ENCODE measurements at places on chromosomes 12 and 14.

- no peak for DNase-seq
Measured at GRCh38 chr12:3035815-3036702, 41.1 kb upstream of the TSPAN9 start.

GRCh38 chr12:124309744-124310143 is 14.9 kb downstream of the RFLNA start:
- no peak for DNase-seq

DNA sequence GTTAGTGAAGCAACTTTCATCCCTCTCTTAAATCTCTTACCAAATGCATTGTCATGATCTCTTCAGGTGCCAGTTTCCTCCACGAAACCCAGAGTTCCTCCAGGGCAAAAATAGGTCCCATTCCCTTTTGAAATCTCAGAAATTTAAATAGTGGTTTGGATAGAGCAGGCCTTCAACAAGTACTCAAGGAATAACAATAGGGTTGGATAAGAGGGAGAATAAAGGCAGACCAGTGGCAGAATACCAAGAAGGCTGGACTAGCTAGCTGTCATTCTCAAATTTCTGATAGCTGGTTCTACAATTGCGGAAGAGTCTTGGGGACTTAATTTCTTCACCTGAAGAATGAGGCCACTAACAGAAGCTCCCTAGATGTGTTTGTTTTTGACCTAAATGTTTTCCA is 62.5 kb downstream of the PKP2 start:
- DNase-seq, result no peak

DNA sequence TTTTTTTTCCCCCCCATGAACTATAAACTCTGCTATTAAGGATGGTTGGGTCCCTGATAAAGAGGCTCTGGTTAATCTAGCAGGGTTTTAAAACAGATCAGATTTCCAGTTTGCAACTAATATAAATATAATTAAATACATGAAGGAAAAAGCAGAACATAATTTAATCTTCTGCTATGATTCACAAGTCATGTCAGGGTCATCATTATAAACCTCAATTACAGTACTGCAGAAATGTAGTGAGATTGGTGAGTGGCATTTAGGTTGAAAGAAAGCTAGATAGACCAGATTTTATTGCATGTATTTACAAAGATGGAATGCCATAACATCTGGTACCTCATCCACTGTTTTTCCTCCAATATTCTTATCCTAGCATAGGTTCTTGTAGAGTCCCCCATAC is 14.5 kb upstream of the RASSF8 start:
- DNase-seq, result no peak

DNA sequence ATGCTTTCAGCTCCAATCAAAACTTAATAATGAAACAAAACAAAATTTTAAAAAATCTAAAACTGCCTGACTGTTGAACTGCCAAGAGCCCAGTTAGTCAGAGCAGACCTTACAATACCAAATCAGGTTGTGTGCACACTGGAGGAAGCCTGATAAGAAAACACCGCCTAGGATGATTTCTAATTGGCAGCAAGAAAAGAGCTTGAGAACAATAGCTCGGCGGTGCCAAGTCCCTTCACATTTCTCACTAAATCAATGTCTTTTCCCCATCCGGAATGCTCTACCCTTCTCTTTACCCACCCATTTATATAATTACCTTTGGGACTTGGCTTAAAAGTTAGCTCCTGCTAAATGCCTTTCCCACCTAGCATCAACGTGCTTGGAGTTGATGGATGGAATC is 256.7 kb downstream of the C12orf75 start:
- no peak for DNase-seq

- no peak for DNase-seq
Measured at GRCh38 chr14:32940711-32941667, 2.3 kb downstream of the NPAS3 start.

DNA sequence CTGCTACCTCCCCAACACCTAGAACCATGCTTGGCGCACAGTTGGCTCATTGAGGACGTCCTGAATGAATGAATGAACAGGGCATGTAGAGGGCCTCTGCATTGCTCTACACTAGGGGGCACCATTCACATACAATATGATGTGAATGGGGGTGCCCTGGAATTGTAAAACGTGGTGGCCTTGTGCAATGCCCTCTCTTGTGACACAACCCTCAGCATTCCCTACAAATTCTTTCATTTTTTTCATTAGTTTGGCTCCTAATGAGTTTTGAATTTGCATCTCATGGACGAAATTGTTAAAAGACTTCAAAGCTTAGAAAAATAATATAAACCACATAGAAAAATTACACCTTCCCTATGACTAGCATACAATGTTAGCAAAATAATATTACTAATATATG is 2.3 kb upstream of the DIO2 start:
- DNase-seq, result no peak

GRCh38 chr12:109606320-109607028 is 32.9 kb downstream of the MVK start:
- no peak for DNase-seq

DNA sequence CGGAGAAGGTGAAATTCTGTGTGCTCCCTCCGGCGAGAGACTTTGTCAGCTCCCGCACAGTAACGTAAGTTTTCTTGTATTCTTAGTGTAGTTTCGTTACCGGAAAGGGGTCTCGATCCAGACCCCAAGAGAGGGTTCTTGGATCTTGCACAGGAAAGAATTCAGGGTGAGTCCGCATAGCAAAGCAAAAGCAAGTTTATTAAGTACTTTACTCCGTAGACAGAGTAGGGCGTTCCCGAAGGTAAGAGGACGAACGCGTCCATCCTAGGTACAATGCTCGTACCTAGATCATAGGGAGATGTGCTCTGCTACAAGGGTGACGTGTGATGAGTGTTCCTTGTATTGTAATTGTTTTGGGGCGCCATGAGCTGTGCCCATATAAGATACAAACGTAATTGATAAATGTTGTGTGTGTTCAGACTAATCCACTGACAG is 293 bp downstream of the IFI27L1 start:
- no peak for DNase-seq

GRCh38 chr14:89248411-89249064 is 168.5 kb downstream of the FOXN3 start:
- DNase-seq, result no peak

GRCh38 chr14:68401855-68402254 is 391.0 kb downstream of the ZFP36L1 start:
- no peak for DNase-seq

DNA sequence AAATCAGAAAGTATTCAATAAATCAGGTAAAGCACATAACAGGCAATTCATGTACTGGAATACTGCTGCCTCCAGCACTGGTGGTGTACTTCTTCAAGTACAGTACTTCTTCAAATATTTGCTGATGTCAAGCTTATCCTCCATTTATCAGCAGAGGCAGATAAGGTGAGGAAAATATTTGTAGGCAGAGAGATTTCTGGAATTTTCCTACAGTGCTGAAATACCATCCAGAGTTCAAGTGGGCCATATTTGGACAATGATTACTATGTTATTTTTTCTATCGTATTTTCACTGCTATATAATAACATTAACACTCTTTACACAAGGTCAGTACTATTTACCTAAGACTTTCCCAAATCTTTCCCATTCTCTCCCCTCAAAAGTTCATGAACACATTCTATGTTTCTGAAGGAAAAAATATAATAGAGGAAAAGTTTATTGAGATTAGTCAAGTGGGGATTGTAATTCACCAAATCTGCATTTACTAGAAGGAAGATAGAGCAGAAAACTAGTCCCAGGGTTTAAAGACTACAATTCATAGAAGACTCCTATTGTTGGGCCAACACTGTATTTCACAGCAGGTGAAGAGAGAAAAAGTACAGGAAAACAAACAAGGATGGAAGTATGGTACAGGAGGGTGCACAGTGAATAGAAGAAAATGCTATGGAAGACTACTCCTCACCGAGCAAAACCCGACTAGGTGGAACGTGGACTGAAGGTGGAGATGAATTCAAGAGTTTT is 141.1 kb downstream of the PAWR start:
- no peak for DNase-seq

DNA sequence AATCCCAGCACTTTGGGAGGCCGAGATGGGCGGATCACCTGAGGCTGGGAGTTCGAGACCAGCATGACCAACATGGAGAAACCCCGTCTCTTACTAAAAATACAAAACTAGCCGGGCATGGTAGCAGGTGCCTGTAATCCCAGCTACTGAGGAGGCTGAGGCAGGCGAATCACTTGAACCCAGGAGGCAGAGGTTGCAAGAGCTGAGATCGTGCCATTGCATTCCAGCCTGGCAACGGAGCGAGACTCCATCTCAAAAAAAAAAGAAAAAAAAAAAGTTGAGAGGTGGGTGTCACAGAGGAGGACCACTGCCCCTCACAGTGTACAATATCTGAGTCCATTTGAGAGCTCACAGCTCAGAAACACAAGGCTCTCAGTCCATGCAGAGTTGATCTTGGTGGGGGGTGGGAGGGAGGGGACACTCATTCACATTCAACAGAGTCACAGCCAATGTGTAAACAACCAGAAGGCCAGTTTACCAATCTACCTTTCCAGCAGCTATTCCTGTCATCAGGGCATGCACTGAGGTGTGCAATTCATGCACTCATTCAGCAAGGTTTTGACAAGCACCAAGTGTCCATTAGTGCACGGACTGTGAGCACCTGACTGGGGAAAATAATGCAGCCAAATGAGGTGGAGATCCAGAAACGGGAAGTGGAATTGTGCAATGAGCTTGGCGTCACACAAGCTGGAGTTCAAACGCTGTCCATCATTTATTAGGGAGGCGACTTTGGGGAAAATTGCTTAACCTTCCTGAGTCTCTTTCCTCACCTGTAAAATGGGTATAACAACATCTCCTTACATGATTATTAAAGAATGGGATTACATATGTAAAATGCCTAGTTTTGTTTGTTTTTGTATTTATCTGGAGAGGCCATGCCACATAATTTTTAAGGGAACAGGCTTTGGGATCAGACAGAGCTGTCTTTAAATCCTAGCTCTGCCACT is 4.4 kb upstream of the EIF5 start:
- DNase-seq, result no peak

- DNase-seq, result no peak
Measured at GRCh38 chr14:56858422-56858821, 48.1 kb upstream of the OTX2 start.

DNA sequence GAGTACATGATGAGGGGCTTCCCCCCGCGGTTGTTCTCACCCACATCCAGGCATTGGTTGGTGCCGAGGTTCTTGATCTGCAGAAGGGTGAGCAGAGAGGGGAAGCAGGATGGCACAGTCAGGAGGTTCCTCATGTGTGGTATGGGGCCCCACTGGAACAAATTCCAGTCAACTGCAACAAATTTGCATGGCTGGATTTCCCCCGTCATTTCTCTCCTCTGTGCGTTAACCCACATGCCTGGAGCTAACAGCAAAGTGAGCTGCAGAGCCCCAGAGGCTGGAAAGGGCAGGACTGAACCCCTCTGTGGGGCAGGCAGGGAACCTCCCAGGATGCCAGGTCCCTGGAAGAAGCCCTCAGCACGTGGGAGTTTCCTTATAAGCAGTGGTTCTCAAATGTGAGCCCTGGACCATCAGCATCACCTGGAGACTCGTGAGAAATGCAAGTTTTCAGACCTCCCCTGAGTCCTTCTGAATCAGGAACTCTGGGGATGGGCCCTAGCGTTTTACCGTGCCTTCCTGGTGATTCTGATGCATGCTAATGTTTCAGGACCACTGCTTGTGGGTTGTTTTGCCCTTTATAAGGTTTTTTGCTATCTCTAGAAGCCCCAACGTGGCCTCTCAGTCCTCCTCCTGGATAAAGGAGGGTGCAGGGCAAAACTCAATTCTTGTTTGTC is 11.0 kb upstream of the CELA1 start:
- DNase-seq, result no peak

- DNase-seq, result no peak
Measured at GRCh38 chr12:110861729-110862128, 14.9 kb downstream of the CCDC63 start.

- DNase-seq, result no peak
Measured at GRCh38 chr12:127025545-127025944, 1241.4 kb upstream of the TMEM132C start.

- DNase-seq, result no peak
Measured at GRCh38 chr12:46134852-46135251, 134.0 kb downstream of the SLC38A1 start.

GRCh38 chr14:72892103-72892878 is 1.6 kb downstream of the DPF3 start:
- no peak for DNase-seq

DNA sequence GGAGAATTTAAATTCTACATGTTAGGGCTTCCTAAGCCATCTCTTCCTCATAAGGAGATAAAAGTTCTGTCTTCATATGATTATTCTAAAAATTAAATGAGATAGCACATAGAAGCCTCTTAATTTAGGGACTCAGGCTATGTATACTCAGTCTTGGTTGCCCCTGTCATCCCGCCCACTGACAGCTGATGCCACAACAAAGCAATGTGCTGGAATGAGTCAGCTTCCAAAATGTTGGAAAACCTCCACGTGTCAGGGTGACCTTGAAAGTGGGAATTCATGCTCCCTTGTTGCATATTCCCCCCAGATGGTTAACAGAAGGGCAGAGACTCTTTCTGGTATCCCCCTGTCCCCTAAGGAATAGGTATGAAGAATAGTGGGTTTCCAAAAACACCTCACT is 238.0 kb upstream of the DDHD1 start:
- DNase-seq, result no peak

- no peak for DNase-seq
Measured at GRCh38 chr12:64030155-64030554, 185.7 kb downstream of the SRGAP1 start.

- DNase-seq, result no peak
Measured at GRCh38 chr12:78406828-78407227, 457.7 kb upstream of the SYT1 start.

- DNase-seq, result peak; percentile 88
Measured at GRCh38 chr12:119354172-119354571, 19.6 kb downstream of the CCDC60 start.

DNA sequence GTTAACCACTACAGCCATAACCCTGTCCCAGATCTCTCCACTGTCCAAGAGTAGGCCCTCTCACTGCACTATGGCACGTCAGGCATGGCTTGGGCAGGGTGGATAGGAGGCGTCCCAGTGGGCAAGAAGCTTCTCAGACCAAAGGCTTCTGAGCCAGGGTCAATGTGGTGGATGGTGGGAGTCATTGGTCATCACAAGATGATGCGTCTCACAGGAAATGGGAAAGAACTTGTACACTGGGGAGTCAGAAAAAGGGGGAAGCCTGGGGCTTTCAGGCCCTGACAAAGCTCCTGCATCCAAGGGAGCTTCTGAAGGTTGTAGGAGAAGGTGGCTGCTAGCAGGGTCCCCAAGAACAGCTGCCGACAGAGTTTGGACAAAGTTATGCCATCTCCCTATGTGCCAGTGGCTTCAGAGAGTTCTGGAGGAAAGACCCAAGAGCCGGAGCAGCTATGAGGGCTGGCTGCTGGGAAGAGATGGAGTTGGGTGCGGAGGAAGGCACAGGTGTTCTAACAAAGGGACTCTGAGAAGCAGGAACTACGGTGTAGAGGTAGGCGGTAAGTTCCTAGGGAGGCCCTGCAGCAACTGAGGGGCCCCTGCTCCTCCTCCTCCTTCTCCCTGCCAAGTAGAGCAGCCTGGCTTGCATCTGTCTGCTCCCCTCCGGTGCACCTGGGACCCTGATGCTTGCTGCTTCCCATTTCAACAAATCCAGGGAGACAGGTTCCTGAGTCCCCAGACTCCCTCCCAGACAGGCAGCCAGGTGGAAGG is 81.1 kb downstream of the ARL6IP4 start:
- DNase-seq, result no peak

- DNase-seq, result no peak
Measured at GRCh38 chr12:119652665-119653064, 15.3 kb upstream of the PRKAB1 start.
